ENCODE measurements at places on chromosomes 12 and 14. TPM values are rescaled to one million over a fixed set of nuclear protein-coding genes. Genes with fewer than 3 reads are reported as not detected.

The KLRG1 gene
- total RNA-seq = not detected

DNA sequence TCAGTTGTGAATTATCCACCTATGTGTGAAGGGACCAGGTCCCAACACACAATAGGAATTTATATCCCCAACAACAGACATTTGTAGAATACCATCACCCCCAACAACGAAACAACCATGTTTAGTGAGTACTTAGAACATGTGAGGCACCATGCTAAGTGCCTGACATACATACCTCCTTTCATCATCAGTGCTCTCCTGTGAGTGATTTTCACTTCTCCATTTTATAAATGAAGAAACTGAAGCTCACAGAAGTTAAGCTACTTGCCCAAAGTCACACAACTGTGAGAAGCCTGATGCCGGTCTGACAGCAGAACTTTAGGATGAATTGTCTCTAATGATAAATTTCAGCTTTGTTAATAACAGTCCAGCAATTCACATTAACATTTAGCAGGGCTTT lies 35.4 kb downstream of the SPTB start:
- DNase-seq = no peak

The ADAMTS20 gene
- total RNA-seq = not detected

The NFKBIA gene
- total RNA-seq = 58.9 TPM

DNA sequence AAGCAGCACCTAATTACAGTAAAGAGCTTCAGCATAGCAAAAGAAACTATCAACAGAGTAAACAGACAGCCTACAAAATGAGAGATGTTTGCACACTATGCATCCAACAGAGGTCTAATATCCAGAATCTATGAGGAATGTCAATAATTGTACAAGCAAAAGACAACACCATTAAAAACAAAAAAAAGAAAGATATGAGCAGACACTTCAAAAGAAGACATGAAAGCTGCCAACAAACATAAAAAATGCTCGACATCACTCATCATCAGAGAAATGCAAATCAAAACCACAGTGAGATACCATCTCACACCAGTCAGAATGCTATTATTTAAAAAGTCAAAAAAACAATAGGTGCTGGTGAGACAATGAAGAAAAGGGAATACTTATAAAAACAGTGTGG lies 273.1 kb downstream of the TMTC2 start:
- DNase-seq = no peak

The VASH1 gene
- total RNA-seq = 19.5 TPM

The KRT2 gene
- total RNA-seq = not detected

GRCh38 chr12:80016684-80017083 lies 81.8 kb upstream of the PPP1R12A start:
- DNase-seq = no peak

GRCh38 chr14:24695265-24696241 lies 61.6 kb upstream of the GZMB start:
- no peak for DNase-seq

DNA sequence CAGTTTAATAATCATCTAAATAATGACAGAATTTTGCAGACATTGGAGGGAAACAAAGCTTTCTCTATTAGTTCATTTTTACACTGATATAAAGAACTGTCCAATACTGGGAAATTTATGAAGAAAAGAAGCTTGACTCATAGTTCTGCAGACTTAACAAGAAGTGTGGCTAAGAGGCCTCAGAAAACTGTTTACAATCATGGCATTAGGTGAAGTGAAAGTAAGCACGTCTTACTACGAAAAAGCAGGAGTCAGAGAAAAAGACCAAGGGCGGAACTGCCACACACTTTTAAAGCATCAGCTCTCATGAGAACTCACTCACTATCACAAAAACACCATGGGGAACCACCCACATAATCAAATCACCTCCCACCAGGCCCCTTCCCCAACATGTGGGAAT lies 804.4 kb downstream of the FLRT2 start:
- no peak for DNase-seq

- DNase-seq = no peak
These were observed 575.5 kb downstream of the ALG10 start for GRCh38 chr12:34597548-34598351.

- DNase-seq = no peak
These were observed 9.5 kb upstream of the SERPINA3 start for GRCh38 chr14:94602722-94603121.

DNA sequence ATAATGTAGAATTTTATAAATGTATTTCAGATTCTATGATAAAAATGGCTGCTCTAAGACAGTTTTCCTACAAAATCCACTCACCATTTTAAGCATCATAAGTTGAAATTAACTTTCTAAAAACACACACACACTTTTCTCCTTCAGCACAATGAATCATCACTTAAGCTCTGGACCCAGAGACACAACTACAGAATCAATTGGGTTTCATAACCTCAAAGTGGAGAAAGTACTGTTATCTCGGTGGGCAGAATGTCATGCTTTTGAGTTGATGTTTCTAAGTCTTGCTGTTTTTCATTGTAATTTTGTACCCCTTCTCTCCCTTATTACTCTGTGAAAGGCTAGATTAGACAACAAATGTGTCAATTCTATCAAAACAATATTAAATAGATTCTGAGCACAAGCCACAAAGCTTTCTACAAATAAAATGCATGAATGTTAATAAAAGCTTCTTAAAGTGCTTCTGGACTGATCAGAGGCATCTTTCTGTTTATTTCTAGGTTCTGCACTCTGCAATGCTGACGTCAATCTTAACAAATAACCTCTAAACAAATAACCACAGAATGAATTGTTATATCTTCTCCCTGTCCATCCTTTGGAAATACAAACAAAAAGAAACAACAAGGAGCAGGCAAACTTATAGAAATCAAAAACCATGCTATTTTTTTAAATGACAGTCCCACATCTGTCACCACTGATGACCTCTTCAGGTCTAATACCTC lies 8.2 kb downstream of the IPO8 start:
- no peak for DNase-seq

DNA sequence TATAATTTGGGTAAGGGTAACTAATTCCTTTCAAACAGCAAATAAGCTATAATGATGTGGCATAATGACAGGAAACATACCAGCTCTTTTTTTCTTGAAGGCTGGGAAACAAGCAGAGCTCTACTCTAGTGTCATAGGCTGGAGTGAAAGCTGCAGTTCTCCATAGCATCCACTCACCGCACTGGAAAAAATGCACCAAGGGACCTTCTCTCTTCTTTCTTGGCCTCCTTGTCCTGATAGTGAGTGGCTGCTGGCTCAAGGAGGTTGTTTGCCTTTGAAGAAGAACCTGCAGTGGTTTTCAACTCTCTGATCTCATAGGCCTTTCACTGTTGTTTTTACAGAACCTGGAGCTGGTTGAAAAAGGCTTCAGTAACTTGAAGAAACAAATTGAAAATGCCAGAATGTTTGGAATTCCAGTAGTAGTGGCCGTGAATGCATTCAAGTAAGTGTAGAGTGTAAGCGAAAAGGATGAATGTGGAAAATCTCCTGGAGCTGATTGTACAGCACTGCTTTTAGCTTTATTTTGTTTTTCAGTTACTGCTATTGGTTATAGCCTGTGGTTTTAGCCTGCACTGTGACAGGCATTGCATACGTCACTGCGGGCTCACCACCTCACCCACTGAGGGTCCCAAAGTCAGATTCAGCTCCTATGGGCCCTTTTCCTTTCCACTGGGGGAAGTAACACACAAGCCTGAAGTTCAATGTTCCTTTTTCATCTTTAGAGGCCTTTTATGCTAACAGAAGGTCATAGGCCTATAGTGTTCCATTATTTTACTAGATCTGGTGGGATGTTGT lies 17.2 kb upstream of the AKAP5 start:
- DNase-seq = peak; percentile 49

- DNase-seq = no peak
These were observed 110.1 kb upstream of the BCL2L14 start for GRCh38 chr12:11960646-11961045.

GRCh38 chr12:104164634-104165033 lies 26.6 kb upstream of the NFYB start:
- no peak for DNase-seq

The ENDOU gene
- total RNA-seq = not detected

DNA sequence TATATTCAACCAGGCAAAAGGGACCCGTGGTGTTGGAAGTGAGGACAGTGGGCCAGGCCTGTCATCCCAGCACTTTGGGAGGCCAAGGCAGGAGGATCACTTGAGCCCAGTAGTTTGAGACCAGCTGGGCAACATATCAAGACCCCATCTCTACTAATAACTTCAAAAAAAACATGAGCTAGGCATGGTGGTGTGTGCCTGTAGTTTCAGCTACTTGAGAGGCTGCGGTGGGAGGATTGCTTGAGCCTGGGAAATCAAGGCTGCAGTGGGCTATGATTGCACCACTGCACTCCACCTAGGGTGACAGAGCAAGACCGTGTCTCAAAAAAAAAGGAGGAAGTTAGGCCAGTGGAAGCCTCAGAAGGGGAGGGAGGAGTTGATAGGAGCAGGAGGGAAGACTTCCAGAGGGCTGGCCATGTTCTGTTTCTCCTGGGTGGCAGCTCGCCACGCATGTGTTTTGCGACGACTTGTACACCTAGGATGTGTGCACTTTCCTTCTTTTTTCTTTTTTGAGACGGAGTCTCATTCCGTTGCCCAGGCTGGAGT lies 10.1 kb downstream of the SLC25A29 start:
- no peak for DNase-seq

The LRP1 gene
- 591 TPM for total RNA-seq

GRCh38 chr12:3700861-3701260 lies 52.0 kb downstream of the CRACR2A start:
- no peak for DNase-seq

Data from osteocyte (in vitro differentiated cells).